AML-193 (cell line): ENCODE measurements at places on chromosomes 3 and 15.

DNA sequence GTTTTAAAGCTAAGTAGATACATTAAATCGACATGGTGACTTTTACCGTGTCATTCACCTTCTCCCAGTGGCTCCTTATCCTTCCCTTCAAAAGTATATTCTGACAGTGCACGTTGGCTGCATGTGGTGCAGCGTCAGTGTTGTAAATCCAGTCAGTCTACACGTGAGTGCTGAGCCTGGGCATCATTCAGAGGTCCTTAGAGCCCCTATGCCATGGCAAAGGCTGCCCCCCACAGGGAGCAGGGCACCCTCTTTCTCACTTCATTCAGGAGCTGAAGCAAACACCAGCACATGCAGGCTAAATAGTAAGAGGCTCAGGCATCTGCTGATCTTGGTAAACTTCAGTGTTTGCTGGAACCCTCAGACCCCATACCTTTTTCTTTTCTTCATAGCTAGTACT, 43.3 kb downstream of the RASGRP1 start:
- DNase-seq, result no peak

GRCh38 chr3:152470095-152470494, 201.4 kb downstream of the MBNL1 start:
- DNase-seq, result no peak

GRCh38 chr15:29241207-29241606, 28.4 kb downstream of the NSMCE3 start:
- no peak for DNase-seq

DNA sequence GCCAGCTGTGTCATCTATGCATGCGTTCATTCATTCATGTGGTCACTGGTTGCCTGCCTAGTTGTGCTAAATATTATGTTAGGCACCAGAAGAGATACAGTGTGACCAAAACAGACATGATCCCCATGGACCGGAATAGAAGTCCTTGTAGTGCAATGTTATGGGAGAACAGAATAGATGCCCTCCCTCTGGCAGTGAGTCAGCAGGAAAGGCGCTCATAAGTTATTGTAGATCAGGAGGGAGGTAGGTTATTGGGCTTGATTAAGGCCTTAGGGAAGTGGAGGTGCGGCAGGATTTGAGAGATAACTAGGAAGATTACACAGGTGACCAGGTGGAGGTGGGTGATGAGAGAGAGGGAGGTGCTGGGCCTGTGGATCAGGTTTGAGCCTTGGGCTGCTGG, 5.2 kb downstream of the MCTP2 start:
- no peak for DNase-seq

DNA sequence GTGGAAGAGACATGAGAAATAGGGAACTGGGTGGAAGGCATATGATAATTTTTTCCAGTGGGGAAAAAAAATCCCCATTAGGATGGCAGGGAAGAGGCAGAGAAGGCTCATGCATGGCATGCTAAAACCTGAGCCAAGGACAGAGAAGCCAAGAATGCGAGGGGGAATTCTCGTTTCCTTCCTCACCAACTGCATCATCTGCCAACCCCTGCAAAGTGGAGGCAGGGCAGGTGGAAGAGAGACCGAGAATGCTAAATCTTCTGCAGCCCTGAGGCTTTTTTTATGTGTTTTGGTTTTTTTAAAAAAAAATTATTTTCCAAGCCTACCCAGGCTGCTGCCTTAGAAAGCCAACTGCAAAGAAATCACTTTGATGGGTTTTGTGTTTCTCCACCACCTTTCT, 54.3 kb upstream of the CCDC174 start:
- no peak for DNase-seq

- no peak for DNase-seq
These were observed 98.4 kb upstream of the PFN2 start for GRCh38 chr3:150069154-150069527.

- DNase-seq, result no peak
These were observed 122.9 kb upstream of the TLE3 start for GRCh38 chr15:70220490-70221096.

GRCh38 chr3:53236112-53236841, 19.5 kb downstream of the TKT start:
- peak; percentile 79 for DNase-seq

DNA sequence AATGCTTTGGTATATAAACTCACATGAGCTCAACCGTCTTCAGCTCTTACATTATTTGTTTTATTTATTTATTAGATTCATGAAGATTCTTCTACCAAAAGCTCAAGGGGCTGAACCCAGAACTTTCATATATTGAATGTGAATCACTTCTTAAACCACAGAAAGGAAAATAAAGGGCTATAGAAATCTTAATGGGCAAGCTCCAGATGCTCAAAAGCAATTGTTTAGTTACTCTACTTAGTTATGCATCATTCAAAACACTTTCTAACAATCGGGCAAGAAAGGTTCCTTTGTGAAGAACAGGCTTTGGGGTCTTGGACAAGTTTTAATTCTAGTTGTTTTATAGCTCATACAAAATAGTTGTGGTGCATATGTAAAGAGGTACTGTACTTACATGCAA, 380.2 kb downstream of the TIGIT start:
- no peak for DNase-seq

DNA sequence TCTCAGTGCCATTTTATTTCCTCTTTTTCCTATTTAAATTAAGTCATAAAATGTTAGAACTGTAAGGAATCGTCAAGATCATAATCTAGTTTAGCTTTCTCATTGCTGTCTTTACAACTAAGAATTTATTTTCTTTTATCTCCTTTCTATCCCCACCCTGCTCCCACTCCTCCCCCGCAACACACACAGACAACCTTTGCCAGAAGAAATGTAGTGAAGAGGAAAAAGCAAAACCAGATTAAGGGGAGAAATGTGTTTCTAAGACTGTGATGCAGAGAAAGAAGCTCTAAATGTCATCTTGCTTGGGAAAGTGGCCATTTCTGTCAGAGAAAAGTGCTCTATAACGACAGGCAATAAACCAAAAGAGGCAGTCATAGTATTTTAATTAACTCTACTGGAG, 78.3 kb upstream of the MLF1 start:
- no peak for DNase-seq

DNA sequence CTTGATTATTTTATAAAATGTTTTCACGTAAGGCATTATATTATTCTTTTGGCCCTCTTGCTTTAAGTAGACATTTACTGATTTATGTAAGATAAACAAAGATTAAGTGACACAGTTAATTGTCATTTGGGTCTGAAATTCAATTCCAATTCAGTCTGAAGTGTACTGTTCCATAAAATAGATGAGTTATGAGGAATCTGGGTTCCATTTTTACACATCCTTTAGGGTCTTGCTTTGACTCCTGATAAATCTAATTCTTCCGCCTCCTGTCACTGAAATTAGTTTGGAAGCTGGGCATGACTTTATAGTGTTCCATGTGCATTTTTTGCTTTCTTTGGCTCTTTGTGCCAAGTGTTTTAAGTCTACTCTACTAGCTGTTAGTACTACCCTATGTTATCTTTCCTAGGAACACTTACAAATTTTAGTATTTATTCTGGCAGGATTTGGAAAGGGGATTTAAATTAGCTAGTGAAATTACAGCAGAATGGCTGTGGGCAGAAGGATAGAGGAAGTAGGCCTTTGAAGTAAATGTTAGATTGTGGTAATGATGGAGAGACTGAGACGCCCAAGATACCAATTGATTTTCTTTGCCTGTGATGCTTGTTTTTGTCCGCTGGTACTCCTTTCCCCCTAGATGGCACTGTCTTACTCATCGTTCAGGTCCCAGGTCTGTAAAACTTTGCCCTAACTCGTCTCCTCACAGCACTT, 14.3 kb downstream of the ARL8B start:
- DNase-seq, result peak; percentile 76

DNA sequence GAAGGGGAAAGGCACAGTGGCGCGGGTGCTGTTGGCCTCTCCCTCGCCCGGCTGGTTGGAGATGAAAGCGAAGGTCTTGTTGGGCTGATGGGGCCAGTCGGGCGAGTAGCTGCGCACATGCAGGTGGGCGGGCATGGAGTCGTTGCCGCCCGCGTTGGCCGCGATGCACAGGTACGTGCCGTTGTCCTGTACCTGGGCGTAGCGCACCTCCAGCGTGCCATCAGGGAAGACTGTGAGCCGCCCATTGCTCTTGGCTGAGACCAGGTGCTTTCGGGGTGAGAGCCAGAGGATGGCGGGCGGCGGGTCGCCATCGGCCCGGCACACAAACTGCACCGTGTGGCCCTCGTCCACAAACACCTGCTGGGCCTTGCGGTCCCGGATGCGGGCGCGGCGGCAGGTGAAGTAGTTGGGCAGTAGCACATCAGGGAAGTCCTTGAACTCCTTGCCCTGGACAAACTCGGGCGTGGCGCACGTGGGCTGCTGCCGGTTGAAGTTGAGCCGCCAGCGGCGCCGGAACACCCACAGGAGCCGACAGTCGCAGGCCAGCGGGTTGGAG, 18.4 kb downstream of the LINGO1 start:
- DNase-seq, result no peak

DNA sequence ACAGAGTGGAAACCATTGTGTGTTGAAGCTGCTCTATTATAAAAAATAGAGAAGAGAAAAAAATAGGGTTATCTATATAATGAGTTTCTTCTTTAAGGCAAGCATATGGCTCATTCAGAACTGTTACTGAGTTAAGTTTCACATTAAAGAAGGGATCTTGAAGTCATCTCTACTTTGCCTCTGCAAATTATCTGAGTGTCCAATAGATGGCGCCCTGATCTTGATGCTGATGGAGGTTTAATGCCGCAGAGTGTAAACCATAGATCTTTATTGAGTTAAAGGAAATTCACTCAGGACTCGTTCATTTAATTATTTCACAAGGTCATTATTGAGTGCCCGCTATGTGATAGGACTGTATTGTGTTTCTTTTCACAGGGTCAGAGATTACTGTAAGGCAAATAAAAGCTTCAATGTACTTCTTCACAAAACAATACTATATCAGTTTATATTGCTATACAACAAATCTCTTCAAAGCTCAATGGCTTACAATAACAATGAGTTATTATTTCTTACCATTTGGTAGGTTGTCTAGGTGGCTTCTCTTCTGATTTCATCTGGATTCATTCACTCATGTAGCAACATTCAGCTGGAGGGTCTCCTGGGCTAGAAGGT, 171.4 kb downstream of the NSUN3 start:
- DNase-seq, result peak; percentile 57

DNA sequence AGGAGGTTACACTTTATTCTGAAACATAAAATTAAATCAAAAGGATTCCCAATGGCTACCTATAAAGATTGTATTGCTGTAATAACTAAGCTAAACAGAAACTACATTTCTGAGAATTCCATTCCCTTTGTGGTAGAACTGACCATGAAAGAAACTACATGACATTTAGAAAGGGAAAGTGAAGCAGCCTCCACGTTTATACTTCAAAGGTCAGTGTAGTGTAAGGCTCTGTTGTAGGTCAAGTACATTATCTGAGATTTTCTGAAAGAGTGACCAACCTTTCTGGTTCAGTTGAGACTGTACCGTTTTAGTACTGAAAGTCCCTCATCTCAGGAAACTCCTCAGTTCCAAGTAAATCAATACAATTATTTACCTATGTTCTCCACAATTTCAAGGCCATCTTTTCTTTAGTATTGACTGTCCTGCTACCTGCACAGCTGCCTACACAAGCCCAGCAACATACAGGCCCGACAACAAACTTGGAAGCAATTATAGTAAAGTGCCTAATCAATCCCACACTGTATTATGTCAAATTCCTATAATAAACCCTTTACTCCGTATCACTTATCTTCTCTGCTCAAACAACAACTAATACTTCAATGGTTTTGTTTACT, 343.0 kb downstream of the PLOD2 start:
- no peak for DNase-seq

- DNase-seq, result no peak
These were observed 56.2 kb upstream of the TOPAZ1 start for GRCh38 chr3:44185396-44185915.

DNA sequence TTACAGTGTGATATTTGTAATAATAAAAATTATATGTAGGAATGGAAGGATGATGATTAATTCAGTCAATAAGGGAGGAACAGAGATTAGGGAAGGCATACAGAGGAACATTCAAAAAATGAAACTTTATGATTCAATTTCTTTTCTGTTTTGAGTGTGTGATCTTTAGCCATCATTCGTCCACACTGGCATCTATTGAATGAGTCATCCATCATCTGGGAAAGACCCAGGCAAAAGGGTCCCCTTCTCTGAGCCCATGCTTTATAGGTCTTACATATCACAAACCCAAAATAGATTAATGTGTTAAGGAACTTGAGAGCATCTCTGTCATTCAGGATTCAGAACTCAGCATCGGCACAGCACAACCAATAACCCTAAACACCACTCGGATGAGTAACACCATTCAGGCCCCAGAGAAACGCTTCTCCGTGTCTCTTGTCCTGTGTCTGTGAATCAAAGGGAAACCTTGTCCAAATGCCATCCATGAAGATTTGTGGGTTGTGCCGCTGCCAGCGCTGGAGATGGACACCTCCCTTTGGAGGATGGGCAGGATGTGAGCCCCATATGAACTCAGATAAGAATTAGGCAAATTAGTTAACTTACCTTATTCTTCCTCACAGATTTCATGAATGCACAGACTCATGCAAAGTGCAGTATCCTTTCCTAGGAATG, 21.7 kb upstream of the TPM1 start:
- DNase-seq, result no peak

GRCh38 chr3:124442463-124442862, 287.8 kb upstream of the UMPS start:
- no peak for DNase-seq
